ENCODE measurements at places on chromosomes 1 and 21.

DNA sequence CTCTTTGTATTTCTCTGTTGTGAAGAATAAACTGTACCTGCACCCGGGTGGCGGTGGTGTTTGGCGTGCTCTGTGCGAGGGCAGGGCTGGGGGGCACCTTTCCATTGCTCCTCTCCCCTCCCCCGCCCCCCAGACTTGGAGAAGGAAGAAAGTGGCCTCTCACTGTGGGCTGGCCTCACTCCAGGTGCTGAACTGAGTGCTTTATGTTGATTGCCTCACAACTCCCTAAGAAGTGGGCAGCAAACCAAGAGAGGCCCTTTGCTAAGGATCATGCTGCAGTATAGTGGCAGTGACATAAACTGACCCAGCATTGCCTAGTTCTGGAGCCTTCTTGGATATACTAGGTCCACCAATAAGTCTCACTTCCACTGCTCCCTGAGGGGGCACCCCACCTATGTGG lies 20.2 kb downstream of the A3GALT2 start:
- DNase-seq, result no peak

DNA sequence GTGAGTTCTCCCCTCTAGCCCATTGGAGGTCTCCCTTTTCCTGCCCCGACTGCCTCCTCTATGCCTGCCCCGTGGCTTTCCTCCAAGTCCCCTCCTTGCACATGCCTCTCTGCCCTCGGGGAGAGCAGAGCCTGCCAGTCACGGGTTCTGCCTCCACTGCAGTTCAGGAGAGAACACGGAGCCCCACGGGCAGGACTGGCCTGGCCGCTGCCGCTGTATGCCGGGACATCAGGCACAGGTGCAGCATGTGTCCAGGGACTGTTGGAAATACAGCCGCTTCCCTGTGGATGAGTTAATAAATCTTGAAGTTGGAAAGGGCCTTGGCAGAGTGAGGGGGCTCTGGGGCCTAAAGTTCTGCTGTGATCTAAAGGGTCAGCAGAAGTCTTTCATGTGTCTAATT lies 676.6 kb downstream of the MATN1 start:
- DNase-seq, result no peak

DNA sequence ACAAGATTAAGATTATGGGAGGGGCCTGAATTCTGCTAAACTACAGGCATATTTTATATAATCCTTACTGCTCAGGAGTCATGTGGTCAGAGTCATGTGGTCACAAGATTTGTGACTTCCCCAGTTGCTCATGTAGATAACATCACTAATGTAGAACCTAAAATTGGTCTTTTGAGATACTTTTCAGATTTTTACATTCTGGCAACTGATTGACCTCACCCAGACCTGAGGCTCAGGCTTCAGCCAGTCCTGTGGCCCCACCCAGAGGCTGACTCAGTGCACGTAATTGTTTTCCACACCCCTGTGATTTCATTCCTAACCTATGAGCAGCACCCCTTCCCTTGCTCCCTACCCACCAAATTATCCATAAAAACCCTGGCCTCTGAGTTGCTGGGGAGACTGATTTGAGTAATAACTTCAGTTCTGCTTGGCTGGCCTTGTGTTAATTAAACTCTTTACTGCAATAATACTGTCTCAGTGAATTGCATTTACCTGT lies 41.7 kb upstream of the ZNF326 start:
- DNase-seq, result peak; percentile 79

DNA sequence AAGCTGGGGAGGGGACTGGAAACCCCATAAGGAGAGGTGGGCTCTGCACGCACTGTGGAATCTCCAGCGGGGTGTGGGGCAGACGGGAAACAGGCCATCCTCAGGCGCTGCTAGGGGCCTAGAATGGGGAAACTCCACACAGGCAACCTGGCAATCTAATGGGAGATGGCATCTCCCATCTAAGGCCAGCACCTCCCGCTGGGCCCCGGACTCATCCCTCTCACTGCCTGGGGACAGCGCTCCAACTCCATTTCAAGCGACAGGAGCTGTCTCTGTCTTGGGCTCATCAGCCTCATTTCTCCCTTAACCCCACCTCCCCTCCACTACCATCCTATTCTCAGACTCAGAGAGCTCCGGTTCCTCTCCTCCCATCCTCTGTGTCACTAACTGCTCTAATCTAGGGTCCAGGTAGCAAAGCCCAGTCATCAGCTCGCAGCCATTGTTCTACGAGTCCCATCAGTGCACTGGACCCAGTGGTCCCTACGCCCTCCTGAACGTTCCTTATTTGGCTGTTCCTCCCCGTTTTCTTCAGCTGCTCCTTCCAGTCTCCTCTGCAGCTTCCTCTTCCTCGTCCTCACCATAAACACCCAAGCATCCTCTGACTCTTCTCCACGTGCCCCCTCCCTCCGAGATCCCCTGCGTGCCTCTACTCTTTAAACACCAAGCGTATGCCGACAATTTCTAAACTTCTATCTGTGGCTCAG lies 93.4 kb upstream of the CASZ1 start:
- DNase-seq, result no peak

- DNase-seq, result no peak
These were observed 133.7 kb downstream of the DMRTA2 start for GRCh38 chr1:50289495-50289894.

DNA sequence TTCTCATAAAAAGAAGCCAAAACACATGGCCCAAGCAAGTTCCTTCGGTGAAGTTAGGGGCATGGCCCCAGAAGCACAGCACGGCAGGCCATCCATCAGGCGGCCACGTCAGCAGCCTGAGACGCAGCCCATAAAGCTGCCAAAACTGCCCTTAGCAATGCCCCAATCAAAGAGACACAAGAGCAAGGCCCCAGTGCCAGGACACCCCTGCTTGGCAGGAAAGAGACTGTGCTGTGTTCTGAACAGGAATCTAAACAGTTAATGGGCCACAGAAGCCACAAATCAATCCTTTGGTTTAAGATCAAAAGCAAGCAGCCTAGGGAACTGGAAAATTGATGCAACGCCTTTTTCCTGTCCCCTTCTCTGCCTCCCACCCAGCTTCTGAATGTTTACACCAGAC lies 497.0 kb upstream of the USP24 start:
- no peak for DNase-seq

Measured in keratinocyte (primary cell).